ENCODE measurements at places on chromosomes 2 and 18.

DNA sequence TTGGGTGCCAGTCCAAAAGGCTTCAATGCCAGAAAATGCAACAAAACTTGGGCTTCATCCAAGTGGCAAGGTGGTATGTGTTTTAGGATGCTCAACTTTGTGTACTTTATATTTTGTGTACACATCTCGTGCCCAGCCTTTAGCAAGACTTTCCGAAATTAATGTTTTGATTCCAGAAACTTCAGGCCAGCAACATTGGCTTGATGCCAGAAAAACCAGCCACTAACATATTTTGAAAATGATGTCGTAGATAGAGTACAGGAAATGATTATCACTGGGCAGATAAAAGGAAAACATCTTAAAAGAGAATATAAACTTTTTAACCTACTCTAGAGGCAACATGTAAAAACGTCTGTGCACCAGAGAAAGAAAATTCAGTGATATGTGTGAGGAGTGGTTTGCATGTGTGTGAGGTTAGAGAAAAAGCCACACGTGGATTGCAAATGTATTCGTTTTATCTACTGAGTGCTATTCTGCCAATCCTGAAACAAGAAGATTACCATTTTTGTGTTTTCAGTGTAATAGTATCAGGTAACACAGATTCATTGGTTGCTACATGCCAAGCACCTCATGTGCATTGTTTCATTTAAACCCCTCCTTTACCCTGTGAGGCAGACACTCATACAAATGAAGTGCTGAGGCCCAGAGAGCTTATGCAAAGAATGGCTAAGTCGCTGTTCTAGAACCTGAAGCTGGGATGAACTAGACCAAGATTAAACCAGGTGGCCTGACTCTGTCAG, 264.8 kb downstream of the C1D start:
- no peak for DNase-seq

DNA sequence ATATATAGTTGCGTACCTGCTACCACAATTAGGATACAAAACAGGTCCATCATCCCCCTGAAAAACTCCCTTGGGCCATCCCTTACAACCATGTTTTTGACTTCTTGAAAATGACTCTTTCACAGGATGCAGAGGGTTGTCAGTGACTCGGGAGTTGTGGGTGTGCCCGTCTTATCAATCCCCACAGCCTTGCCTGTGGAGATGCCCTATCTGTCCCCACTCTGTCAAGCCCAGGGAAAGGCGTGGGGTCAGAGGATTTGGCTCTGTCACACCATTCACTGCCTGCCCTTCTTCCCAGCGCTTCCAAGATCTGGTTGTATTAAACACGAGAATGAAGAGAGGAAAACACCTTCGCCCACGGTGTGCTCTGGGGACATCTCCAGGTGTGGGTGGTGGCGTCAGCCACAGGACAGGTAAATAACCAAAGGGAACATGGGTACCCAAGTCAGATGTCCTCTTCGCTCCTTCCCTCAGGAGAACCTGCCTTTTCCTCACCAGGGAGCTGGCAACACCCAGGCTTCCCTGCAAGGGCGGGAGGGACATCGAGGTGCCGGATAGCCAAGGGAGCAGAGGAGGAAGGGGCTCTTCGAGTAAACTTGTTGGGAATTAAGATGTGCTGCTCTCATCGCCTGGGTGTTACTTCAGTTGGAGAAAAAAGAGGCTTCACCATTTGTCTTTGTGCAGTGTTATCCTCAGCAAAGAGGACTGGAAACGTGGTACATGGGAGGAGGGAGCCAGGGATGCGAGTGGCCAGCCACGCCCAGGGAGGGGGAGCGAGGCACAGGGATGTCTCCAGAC, 100.3 kb downstream of the B3GNT2 start:
- no peak for DNase-seq

- no peak for DNase-seq
Observed at GRCh38 chr2:112939425-112939824, 28.5 kb downstream of the IL37 start.

DNA sequence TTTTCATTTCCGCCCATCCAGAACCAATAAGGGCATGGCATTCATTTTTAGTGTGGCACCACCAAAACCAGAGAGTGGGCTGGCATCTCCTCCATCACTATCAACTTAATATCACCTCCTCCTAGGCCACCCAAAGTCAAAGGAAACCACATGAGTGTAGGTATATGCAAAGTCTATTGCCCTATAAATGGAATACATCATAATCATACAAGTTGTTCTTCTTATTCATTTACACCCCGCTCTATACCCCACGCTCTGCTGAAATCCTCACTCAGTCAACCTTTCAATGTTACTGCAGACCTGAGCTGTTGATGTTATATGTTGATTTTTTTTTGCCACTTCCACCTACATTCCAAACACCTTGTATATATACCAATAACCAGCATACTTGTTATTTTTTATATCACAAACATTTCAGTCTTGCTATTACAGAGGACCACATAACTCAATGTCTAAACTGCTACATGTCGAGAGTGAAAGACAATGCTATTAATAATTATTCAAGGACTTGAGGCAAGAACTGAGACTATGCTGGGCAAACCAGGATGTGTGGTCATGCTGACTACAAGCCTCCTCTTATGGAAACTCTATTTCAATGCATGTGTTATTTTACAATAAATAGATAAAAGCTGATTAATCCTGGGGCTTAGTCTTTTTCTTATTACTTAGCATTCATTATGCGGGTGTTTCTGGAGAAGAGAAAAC, 466.5 kb upstream of the ID2 start:
- no peak for DNase-seq

GRCh38 chr18:63062246-63062645, 257.3 kb downstream of the BCL2 start:
- no peak for DNase-seq

DNA sequence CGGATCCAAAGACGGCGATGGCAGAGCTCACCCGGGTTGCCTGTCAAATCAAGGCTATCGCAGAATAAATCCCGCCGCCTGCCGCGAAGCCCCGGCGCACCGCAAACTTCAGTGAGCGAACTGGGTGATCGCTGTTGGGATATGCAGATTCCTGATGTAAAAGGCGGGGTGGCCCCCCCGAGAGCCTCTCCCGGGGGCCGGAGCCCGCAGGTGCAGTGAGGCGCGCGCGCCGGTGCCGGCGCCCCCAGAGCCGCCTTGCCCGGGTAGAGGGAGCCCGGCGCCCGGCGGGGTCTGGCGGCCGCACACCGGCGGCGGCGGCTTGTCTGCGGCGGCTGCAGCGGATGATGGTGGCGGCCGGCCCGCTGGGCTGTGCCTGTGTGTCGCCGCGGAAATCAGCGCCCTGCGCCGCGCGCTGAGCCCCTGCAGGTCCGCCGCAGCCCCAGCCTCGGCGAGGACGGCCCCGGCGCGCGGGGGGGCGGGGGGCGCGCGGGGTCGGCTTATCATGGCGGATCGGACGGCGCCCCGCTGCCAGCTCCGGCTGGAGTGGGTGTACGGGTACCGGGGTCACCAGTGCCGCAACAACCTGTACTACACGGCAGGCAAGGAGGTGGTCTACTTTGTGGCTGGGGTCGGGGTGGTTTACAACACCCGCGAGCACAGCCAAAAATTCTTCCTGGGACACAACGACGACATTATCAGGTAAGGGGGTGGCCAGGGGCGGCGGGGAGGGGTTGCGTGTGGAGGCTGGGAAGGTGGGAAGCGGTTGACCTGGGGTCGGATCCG, 1.3 kb downstream of the EML6 start:
- no peak for DNase-seq

DNA sequence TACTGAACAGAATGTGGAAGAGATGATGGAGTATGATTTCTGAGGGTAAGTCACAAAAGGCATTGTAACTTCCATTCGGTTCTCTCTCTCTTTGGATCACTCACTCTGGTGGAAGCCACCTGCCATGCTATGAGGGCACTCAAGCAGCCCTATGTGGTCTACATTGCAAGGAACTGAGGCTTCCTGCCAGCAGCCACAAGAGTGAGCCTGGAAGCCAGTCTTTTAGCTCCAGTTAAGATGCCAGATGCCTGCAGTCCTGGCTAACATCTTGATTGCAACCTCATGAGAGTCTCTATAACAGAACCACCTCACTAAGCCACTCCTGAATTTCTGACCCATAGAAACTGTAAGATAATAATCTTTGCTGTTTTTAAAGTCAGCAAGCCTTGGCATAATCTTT, 935.7 kb downstream of the LRP1B start:
- DNase-seq: no peak

DNA sequence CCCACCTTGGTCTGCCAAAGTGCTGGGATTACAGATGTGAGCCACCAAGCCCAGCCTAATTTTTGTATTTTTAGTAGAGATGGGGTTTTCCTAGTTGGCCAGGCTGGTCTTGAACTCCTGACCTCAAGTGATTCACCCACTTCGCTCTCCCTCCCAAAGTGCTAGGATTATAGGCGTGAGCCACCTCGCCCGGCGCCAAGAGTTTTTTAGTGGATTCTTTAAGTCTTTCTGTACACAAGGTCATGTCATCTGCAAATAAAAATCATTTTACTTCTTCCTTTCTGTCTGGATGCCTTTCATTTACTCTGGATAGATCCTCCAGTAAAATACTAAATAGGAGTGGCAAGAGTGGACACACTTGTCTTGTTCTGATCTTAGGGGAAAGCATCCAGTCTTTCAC, 61.7 kb downstream of the KCMF1 start:
- no peak for DNase-seq

- DNase-seq: peak; percentile 34
Observed at GRCh38 chr2:131055169-131056065, 37.8 kb downstream of the FAM168B start.

- no peak for DNase-seq
Observed at GRCh38 chr2:30713698-30714097, 93.5 kb downstream of the CAPN13 start.

DNA sequence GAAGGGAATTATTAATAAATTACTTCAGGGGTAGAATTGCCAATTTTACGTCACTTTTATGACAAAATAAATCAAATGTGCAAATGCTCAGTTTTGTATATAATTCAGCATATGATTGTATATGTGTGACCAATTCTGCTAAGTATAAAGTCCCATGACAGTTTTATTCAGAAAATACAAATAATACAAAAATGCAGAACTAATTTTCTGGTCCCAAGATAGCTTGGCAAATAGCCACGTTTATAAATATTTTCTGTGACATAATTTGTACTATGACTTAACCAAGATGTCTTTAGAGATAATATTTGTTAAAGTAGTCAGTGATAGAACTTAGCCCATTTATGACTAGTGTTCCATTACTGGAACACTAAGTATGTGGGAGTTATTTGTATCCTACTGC, 24.2 kb upstream of the CAB39 start:
- no peak for DNase-seq

DNA sequence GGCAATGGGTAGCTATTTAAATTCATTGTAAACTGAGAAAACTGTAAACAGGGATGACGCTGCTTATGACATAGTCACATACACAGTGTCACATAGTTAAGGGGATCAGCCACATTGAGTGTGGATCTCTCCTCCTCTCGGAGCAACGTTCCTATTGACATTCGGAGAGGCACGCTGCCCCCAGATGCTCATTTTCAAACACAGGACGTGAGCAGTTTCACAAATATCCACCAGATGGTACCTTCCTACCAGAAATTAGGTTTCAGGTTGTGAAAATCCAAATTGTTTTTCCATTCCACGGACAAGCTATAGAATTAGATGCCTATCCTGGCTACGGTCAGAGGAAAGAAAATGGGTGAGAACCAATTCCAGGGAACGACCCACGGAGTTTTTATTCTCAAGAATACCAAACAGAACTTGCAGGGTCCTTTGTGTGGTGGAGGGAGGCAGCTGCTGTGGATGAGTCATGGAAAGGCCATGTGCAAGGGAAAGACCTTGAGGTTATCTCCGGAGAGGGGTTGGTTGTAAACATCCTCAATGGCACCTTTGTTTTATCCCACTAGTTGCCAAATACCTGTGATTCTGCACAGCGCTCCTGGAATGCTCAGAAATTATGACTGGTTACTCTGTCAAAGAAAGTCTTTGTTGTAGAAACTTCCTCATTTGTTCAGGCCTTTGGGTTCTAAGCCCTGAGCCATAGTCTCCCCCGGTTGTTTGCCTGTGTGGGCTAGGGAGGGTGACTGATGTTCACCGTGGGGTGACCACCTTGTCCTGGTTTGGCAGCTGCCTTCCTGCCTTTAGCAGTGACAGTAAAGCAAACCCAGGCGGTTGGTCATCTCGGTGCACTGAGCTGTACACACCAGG, 88.0 kb downstream of the ACTR3 start:
- no peak for DNase-seq

Measured in fibroblast of skin of left quadriceps (primary cell).